ENCODE measurements at places on chromosomes 6 and 20.

DNA sequence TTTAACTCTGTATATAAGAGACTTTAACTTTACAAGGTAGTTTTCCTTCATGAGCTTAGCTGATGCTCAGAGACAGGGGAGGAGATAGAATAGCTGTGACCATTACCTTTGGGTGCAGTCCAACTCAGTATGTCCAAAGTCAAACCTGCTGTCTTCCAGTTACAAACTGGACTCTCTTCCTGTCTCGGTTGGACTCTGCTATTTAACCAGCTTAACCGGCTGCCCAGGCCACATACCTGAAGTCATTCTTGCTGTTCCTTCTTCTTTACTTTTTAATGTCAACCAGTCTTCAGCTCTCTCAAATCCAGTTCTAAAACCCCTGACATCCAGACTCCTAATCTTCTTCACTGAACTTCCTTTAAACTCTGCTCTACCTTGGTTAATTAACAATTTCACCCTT, 138.3 kb upstream of the TSHZ2 start:
- no peak for DNase-seq

GRCh38 chr20:63699466-63700198, 3.2 kb downstream of the TNFRSF6B start:
- peak; percentile 65 for DNase-seq

DNA sequence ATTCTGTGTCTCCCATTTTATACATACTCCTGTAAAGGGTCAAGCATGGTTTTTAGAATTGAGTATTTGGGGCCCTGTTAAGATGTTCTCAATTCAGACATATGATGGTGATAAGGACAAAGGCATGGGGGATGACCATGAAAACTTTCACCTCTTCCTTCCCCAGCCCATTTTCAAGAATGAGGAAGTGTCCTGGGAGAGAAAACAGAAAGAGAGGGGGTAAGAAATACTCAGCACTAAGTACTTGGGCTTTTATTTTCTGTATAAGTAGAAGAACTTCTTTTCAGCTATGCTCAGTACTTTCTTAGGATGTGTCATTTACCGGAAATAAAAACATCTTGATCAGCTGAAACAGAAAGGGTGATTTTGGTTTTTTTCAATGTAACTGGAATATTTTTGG, 10.9 kb upstream of the MBOAT1 start:
- DNase-seq = no peak

GRCh38 chr6:31922942-31923341, 4.6 kb upstream of the C2 start:
- DNase-seq = no peak

GRCh38 chr6:106519460-106520394, 109.6 kb downstream of the RTN4IP1 start:
- DNase-seq = no peak

- DNase-seq = no peak
Observed at GRCh38 chr20:10468340-10468845, 33.3 kb downstream of the SLX4IP start.

- no peak for DNase-seq
Observed at GRCh38 chr6:23692184-23692583, 433.8 kb upstream of the NRSN1 start.

GRCh38 chr6:132733814-132734213, 20.0 kb upstream of the VNN1 start:
- no peak for DNase-seq

DNA sequence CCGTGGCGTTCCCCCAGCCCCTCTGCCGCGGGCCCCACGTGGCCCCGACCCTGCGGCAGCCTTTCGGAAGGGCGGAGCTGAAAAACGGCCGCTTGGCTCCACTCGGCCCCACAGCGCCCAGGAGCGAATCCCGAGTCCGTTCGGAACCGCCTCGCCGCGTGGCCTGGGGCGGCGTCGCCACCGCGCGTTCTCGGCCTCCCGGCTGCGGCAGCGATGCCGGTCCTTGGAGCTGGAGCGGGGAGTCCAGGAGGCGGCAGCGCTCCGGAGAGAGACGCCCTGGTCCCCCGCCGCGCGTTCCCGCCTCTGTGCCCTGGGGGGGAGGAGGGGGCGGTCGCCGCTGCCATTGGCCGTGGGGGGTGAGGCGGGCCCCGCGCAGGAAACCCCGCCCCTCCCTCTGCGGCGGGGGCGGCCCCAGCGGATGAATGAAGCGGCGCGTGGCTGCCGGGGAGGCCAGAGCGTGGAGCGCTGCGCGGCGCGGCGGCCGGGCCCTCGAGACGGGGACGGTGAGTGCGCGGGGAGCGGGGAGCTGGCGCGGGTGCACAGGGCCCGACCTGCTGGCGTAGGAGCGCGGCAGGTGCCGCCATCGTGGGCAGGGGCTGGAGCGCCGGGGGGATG, at the start of gene SLCO4A1:
Gene SLCO4A1, plus strand, starts transcription at position 453 of the 615 bp plus-strand sequence. CDS start 13,952 bp downstream, outside the sequence.
- peak; percentile 81 for DNase-seq

DNA sequence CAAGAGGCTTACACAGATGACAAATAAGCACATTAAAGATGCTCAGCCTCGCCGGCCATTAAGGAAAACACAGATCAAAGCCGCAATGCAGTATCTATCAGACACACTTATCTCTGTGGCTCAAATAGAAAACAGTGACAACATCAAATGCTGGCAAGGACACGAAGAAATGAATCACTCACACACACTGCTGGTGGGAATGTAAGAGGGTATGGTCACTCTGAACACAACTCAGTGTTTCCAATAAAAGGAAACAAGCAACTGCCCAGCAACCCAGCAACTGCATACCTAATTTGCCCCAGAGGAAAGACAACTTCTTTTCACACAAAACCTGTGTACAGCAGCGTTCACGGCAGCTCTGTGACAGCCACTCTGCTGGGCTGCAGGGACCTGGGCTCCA, 155.8 kb downstream of the WDR27 start:
- no peak for DNase-seq

- no peak for DNase-seq
Observed at GRCh38 chr20:41177636-41178035, 40.3 kb downstream of the PLCG1 start.

GRCh38 chr20:19211661-19212468, 577 bp upstream of the SLC24A3 start:
- DNase-seq = peak; percentile 65

DNA sequence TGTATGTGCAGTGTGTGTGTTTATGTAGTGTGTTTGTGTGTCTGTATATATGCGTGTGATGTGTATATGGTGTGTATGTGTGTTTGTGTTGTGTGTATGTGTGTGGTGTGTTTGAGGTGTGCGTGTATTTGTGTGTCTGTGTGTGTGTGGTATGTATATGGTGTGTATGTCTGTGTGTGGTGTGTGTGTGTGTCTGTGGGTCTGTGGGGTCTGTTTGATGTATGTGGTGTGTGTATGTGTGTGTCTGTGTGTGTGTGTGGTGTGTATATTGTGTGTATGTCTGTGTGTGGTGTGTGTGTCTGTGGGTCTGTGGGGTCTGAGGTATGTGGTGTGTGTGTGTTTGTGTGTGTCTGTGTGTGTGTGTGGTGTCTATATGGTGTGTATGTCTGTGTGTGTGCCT, 10.8 kb upstream of the MYT1 start:
- DNase-seq = no peak

- no peak for DNase-seq
Observed at GRCh38 chr20:8662433-8662954, 406.4 kb upstream of the PLCB4 start.

DNA sequence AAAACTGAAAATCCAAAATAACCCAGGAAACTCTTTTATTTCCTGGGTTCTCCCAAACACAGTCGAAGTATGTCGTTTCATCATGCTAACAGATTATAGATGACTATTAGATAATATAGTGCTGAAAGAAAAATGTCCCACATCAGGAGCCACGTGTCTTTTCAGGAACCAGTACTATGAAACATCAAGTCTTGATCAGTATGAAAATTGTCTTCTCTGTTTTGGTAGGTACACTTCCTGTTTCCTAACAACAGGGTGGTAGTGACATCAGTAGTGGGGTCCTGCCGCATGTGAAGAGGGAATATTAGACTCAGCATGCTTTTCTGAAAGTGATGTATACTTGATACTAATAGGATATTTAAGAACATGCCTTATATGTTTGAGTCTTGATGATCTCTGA, 136.7 kb downstream of the HIVEP1 start:
- DNase-seq = no peak

GRCh38 chr20:41249411-41250281, 67.9 kb downstream of the ZHX3 start:
- DNase-seq = peak; percentile 32

DNA sequence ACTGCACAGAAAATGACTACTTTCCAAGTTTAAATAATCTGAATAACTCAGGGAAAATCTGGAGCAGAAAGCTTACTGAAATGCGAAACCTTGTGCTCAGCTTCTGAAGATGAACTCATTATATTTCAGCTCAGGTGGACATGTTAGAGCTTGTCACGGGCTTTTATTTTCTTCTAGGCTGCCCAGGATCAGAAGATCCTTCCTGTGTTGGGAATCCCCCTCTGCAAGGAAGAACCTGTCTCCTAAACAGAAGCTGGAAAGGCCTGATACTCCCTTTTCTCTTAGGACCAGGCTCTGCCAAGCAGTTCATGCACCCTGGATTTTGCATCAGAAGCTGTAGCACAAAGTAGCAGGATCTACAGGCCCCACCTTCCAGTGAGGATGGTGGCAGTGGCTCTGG, 5.1 kb upstream of the SLC2A12 start:
- no peak for DNase-seq

DNA sequence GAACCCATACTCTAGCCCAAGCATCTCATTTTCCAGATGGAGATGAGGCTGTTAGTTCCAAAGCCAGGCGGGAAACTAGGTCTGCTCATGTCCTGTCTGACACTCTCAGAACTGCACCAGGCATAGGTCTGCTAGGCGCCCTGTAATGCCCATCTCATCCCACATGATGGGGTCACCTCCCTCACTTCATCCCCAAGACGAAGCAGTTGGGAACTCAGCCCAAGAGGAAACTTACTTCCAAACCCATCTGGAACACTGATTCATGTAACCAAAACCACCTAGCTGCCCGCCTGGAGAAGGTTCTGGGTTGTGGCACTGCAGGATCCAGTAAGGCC, 119.4 kb upstream of the PRND start:
- no peak for DNase-seq

DNA sequence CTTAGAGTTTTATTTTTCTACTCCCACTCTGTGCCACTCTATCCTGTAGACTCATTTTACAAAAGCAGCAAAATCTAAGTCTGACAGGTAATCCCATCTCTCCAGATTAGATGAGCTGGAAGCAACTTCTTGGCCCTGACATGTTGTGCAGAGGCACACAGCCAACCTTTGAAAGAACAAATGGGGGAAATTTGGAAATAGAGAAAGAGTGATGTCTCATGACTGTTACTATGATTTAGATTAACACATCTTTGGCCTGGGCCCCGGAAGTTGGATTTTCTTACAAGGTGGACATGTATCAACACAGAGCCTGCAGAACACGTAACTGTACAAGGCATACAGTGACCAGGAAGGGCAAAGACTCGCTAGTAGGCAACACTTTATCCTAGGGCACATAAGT, 227.7 kb downstream of the MYLK4 start:
- no peak for DNase-seq

- no peak for DNase-seq
Observed at GRCh38 chr6:168021581-168021980, 24.1 kb downstream of the KIF25 start.

- no peak for DNase-seq
Observed at GRCh38 chr6:122459240-122459639, 12.4 kb downstream of the SERINC1 start.

DNA sequence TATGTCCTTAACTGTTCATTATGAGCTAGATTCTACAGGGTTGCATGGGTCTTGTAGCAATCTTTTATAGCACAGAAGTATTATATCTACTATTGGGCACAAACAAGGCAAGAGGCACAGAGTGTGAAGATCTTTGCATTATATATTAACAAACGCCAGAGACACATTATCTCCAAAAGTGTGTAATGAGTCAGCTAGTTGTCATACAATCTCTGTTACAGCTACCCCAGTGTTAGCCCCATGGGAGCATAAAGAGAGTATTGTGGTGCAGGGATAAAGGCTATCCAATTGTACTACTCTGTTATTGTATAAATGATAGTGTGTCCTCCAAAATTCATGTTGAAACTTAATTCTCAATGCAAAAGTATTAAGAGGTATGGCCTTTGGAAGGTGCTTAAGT, 148.4 kb upstream of the RIMS1 start:
- DNase-seq = no peak

DNA sequence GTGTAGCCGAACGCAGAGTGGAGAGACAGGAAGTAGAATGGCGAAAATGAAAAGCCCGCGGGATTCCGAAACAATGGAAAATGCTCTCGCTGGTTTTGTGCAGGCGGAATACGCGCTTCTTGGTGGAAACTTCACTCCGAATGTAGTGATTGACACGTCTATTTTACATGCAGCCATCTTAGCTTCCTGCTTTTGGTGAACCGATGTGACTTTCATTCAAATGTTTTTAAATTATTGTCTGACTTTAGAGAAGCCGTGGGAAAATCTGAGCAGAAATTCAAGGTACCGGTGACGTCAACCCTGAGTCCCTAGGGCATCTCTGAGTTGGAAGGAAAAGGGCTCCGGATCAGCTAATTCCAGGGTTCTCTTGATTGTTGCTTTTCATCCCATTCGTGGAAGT, 11.4 kb downstream of the GPX5 start:
- DNase-seq = peak; percentile 20

DNA sequence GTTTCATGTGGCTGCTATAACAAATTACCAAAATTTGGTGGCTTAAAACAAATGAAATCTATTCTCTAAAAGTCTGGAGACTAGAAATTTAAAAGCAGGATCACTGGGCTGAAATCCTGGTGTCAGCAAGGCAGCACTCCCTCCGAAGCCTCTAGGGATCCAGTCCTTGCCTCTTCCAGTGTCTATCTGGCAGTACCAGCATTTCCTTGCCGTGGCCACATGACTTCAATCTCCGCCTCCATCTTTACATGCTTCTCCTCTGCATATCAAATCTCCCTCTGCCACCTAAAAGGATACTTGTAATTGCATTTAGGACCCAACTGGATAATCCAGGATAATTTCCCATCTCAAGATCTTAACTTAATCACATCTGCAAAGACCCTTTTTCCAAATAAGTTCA, 30.2 kb downstream of the ARHGAP18 start:
- DNase-seq = no peak

DNA sequence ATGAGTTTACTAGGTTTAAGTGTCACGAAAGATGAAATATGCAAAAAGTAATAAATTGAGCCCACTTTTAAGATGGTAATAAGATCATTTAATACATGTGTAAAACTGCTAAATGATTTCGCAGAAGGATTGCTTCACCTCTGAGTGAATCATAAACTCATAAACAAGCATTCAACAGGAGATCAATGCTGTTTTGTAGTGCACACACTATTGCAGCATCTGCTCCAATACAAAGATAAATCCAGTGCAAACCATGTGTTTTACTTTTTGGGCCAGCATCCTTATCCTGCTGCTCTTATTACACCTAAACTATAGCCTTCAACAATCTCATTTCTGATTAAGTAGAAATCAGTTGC, 400.1 kb downstream of the NKAIN2 start:
- DNase-seq = no peak

DNA sequence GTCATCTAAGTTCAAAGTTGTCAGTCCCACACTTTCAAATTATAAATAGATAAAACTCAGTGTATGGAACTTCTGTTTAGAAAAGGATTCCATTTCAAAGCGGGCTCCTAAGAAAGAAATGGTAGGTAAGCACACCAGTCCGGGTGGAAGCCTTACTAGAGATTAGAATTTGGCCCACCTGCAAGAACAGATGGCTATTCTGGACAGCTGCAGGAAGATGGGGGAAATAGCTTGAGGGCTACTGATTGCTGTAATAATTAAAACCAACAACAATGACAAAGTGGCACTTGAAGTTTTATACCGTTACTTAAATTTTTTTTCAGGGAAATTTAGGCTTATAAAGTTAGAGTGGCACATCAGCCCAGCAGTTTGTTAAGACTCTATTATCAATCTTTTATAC, 83.3 kb downstream of the HIVEP2 start:
- DNase-seq = no peak
